ENCODE measurements at places on chromosomes 6 and 20.

- no peak for DNase-seq
Measured at GRCh38 chr6:101392586-101393230, 800 bp upstream of the GRIK2 start.

DNA sequence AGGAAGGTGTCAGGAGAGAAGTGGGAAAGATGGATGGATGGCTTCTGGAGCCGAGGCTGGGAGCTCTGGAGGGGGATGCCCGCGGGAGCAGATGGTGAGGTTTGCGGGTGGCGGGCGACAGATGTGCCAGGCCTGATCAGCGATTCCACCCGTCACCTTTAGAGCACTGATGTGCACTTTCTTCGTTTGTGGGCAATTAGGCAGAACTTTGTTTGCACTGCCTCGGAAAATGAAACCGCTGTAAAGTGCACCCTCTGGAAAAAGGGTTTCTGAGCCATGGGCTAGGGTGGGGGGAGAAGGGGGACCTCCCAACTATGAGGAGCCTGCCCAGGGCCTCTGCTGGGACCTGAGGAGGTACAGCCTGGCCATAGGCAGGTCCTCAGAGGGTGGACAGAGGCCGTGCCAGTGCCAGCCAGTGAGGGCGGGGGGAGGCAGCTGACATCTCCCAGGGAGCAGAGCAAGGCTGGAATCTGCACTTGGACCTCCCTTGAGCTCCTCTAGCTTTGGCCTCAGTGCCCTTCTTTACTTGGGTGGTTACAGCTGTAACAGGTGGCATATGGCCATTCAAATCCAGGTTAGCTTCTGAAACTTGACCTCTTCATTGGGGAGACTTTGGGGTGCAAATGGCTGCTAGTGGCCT, 58.7 kb downstream of the CD40 start:
- DNase-seq: no peak

DNA sequence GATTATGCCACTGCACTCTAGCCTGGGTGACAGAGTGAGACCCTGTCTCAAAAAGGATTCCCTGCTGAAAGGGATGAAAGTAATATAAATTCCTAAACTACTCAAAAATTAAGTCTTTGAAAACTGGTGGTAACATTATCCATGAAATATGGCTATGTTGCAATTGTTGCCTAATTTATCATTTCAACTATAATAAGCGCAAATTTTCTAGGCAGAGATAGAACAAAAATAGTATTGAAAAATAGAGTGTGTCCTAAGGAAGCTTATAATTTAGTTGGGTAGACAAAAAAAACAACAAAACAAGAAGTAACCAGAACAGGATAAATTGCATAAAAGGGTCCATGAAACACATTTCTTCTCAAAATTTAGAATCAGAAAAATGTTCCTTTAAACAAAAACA, 68.0 kb downstream of the FKBP5 start:
- DNase-seq: no peak

- DNase-seq: peak; percentile 41
Measured at GRCh38 chr6:41940759-41941279, 789 bp downstream of the CCND3 start.

- DNase-seq: no peak
Measured at GRCh38 chr6:157728183-157728881, 94.7 kb upstream of the SNX9 start.

DNA sequence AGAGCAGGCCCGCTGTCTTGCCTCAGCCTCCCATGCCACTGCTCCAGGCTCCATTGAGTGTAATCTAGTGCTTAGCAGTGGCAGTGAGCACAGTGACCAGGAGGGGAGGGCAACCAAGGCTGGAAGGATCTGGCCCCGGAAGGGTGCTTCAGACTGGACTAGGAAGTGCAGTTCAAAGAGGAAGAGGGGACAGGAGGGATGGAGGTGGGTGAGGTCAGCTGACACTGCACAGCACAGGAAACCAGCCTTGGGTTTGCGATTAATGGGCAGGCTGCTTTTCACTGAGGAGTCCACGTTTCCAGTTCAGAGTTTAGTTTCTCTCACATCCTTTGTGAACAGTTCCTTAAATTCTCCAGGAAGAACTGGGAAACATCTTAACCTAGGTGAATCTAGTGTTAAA, 46.9 kb downstream of the CDS2 start:
- DNase-seq: no peak

GRCh38 chr6:25193460-25194171, 85.6 kb upstream of the CARMIL1 start:
- no peak for DNase-seq
